ENCODE measurements at places on chromosomes 5 and 9.

DNA sequence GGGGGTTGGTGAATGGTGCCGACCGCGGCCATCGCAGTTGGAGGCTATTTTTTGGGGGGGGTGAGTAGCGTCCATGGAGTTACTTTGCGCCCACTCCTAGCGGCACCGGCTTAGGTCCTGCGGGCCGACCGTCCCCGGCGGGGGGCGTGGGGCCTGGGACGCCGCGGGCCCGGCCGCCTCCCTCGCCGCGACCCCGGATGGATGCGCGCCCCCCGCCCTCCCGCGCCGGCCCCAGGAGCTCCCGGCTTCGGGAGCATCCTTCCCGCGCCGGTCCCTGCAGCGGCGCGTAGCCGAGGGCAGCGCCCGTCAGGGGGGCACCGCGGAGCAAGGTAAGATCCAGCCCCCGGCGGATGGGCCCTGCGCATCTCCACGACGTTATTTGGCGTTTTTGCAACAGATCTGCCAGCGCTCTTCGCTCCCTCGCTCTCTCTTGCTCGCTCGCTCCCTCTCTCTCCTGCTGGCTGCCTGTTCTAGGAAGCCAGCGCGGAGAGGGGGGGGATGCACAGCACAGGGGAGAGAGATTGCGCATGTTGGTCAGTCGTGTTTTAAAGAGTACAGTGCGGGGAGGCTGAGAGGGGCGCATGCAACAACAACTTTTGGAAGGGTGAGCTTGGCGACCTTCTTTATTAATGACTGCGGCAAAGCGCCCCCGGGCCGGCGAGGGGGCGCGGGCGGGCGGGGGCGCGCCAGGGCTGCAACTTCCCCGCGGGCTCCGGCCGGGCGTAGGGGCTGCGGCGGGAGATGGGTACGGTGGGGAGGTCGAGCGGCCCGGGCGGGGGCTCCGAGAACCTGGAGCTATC is 413 bp downstream of the JADE2 start:
- DNase-seq, result peak; percentile 62

DNA sequence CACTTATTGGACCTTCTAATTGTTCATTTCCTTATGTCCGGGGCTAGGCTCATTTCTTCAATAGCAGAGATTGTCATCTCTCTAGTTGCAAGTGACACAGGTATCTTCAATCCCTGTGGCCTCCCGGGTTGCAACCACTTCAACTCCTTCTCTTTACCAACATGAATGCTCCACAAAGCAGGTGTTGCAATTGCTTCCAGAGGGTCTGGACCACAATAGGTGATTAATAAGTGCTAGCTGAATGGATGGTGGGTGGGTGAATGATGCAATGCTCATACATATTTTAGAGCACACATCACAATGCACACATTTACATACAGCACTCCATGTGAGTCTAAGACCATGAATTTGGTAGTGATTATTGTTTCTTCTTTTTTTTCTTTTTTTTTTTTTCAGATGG is 2.6 kb downstream of the CEMIP2 start:
- DNase-seq, result no peak

DNA sequence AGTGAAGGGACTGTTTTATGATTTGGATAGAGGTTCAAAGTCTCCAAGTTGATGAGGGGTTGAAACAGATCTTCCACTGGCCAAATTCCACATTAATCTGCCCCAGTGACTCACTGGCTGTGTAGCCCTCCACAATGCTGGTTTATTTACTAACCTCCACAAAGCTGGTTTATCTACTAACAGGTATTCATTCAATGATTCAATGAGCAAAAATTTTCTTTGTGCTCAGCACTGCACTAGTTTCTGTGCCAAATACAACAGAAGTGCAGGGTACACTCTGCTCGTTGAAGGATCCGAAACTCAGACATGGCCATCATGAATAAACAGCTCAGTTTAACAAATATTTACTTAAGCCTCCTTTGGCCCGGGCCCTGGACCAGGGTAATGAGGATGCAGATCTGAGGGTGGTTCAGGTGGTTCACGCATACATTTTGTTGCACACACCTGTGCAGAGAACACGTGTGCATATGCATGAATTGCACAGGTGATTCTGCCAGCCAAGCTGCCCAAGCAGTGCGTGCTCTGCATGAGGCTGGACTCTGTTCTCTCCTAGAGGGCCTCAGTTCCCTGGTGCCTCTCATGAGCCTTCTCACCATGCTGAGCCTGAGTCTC is 71.0 kb downstream of the SH3PXD2B start:
- DNase-seq, result no peak

DNA sequence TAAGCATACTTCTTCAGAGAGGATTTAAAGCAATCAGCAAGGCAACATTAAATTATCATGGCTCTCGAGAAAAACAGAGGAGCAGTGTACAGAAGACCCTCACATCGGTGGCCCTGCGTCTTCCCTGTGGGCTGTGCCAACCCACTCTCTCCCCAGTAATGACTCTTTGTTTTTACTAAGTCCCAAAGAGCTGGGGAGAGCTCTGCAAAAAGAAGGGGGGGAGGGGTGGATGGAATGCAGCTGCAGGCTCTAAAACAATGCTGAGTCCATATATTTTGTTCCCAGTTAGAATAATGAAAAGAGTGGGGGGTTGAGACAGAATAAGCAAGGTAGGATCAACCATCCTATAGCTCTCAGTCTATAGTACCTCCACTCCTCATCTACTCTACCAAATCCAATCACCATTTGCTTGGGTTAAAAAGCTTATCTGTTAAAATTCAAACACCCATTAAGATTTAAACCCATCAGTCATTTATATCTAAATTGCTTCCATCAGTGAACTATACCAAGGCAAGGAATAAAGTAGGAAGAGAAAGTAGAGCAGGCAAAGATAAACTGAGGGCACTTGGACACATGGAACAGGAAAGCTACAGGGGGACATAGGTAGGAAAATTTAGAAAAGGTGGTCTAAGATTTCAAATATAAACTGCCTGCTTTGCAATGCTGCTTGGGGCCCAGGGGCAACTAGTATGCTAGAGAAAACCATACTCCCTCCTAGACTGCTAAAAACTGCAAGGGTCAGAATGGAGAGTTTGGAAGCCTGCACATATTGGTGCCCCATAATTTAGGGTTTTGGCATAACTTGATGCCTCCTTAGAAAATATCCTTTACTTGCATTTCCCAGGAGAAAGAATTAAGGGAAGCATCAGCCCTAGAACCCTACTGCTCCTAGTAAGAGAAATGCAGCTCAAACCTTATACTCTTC is 20.6 kb downstream of the ELL2 start:
- no peak for DNase-seq

DNA sequence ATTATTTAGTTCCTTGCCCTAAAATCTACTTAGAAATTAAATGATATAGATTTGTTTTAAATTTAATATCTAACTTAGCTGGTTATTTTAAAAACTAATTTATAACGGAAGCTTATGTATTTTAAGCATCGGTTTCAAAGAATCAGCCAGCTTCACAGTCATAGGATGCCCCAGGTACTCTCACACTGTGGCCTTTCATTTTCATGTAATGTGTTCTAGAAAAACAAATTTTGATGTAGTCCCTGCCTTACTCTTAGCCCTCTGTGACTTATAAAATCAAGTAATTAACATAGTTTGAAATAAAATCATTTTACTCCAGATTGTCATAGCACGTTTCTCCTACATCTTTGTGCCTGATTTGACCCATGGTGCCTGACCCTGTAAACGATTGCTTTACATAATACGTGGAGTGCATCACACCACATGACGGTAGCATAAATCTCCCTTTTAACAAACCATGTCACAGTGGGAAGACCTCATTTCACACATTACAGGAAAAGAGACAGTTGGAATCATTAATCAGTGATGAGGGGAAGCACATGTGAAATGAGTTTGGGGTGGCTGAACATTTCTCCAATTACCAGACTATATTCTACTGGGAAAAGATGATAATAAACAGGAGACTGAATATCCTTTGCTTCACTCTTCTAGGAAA is 731.5 kb upstream of the CDH9 start:
- DNase-seq, result no peak
